CD4-positive, alpha-beta T cell treated with Interferon alpha-2 for 1 hour (primary cell): ENCODE measurements at places on chromosomes 3 and 15.

DNA sequence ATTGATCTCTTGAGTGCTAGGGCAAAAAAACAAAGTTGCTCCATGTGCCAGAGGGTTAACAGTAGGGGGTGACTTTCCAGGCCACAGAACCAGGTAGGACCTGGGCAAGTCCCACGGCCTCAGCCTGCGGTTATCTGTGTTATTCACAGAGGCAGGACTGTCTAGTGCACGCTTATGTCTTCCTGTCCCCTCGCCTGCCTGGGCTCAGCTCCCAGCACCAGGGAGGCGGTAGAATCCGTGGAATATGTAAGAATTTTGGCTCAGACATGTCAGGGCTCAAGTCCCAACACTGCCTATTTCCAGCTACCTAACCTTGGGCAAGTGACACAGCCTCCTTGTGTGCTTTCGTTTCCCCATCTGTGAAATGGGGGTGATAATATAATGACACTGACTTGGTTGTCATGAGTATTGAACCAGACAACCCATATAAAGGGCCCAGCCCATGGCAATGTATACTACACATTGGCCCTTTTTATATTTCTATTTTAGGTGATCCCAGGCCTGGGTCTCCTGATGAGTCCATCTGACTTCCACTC, 44.3 kb upstream of the FLNB start:
- no peak for DNase-seq

GRCh38 chr3:8835385-8835784, 66.0 kb upstream of the OXTR start:
- DNase-seq: no peak

- no peak for DNase-seq
Measured at GRCh38 chr3:185423178-185423577, 60.2 kb downstream of the MAP3K13 start.

- DNase-seq: no peak
Measured at GRCh38 chr3:14728113-14728512, 53.2 kb downstream of the C3orf20 start.

DNA sequence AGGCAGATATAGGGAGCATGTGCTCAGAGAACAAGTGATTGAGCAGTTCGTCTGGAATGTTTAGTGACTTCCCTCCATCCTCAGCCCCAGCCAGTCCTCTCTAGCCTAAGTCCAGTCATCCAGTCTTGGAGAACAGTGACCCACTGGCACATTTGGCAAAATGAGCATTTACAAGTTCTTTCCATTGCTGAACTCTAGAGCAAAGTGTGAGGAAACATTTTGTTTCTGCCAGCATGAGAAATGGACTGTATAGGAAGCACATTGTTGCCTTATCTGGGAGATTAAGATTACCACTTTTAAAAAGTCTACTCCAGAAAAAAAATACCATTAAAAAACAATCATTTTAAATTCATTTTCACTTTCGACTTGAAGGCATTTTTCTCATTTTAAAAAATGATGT, 353.6 kb downstream of the SHQ1 start:
- DNase-seq: no peak

DNA sequence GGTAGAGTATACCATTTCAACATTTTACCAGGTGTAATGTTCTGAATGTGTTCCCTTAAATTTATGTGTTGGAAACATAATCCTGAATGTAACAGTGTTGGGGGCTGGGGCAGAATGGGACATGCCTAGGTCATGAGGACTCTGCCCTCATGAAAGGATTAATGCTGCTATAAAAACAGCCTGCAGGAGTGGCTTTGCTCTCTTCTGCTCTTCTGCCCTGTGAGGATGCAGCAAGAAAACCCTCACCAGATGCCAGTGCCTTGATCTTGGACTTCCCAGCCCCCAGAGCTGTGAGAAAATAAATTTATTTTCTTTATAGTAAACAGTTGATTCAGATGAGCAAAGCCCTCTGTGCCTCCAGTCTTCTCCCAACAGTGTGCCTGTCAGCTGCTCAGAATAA, 326.0 kb upstream of the ONECUT1 start:
- no peak for DNase-seq

DNA sequence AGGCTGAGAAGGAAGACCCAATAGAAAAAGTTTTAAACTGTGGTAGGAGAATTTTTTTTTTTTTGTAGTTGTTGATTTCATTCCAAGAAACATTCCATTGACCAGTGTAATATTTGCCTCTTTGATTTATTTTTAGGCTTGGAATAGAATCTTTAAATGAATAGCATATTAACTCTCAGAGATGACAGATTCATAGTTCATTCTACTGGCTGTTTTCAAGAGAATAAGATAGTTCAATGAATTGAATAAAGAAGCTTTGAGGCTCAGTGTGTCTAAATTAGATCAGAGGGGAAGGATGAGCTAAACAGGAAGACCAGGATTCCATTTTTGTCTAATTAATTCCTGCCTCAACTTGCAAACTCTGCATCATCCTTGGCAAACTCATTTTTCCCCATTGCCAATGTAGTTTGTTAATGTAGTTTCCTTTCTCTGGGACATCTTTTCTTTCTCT, 98.4 kb downstream of the NAALADL2 start:
- no peak for DNase-seq

DNA sequence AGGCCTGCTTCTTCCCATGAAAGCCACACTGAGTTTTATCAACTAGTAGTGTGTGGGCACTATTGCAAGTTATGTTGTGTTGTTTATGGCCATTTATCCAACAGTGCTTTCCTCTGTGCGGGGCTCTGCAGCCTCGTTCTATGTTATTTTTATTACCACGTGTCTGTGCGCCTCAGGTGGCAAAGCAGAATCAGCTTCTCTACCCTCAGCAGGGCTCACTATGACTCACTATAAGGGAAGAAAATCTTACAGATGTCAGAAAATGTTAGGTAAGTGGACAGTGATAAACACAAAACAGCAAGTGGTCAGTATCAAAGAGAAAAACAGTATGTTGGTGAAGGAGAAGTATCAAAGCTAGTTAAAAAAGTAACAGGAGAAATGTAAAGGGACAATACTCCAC, 61.4 kb downstream of the MOBP start:
- DNase-seq: no peak

GRCh38 chr3:182242489-182242942, 530.8 kb downstream of the SOX2 start:
- no peak for DNase-seq

DNA sequence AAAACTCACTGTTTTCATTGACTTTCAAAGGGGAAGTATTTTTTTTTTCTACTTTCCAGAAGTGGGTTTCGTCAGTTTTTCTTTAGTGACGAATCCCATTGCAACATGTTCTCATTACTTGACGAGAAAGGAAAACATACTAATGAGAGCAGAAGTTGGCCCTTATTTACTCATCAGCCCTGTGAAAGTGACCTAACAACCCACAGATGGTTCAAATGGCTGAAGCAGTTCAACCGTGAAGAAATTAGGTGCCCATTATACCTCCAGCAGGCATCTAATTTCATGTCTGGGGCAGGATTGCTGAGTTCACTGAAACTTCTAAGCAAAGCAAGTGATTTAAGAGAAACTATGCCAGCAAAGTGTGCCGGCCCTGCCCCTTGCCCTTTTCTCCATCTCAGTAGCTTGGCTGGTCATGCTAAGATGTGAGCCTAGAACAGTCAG, 9.0 kb downstream of the AQP9 start:
- peak; percentile 14 for DNase-seq

- DNase-seq: no peak
Measured at GRCh38 chr3:10933470-10933804, 59.1 kb upstream of the SLC6A1 start.

- no peak for DNase-seq
Measured at GRCh38 chr3:14200841-14201240, 22.2 kb downstream of the LSM3 start.
